Smooth muscle cell of the pulmonary artery (primary cell): ENCODE measurements at places on chromosomes 7 and 10. TPM values are rescaled to one million over a fixed set of nuclear protein-coding genes. Genes with fewer than 3 reads are reported as not detected.

Gene IL6
- total RNA-seq: 62.2 and 108 TPM in 2 replicates

Gene UTF1
- total RNA-seq: not detected in 2 replicates

Gene ASAH2B
- total RNA-seq: 2.2 and 2.3 TPM in 2 replicates

Gene TBX20
- 0.99 and 4.3 TPM in 2 replicates for total RNA-seq

Gene LRIT1
- not detected in 2 replicates for total RNA-seq

Gene WDR37
- total RNA-seq: 15.2 and 20.7 TPM in 2 replicates

Gene ASZ1
- total RNA-seq: not detected in 2 replicates
